ENCODE measurements at places on chromosomes 4 and X.

DNA sequence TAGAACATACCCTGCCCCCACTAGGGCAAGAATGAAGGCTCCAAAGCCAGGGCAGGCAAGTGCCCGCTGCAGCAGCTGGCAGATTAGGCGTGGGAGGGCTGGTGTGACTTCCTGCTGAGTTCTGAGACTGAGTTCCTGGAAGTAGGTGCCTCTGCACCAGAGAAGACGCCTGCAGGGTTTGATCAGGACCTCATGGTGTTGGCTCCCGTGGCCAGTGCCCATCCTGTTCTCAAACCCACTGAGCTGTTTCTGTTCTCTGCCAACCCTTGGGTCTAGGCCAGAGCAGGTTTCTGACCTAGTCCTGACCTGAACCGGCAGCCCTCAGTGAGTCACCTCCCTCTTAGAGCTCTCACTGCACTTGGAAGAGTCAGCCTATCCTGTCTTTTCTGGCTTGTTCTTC lies 220.7 kb downstream of the HS6ST2 start:
- no peak for DNase-seq

GRCh38 chrX:97602465-97603258 lies 719.0 kb downstream of the RPA4 start:
- no peak for DNase-seq

DNA sequence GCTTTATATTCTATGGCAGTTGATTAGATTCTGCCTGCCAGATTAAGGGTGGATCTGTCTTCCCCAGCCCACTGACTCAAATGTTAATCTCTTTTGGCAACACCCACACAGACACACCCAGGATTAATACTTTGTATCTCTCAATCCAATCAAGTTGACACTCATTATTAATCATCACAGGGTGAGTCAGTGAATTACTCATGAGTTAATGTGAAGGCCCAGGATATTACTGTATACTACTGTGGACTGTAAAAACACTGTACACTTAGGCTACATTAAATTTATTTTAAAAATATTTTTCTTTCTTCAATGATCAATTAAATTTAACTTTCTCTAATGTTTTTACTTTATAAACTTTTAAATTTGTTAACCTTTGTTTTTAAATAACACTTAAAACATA lies 87.7 kb downstream of the NAP1L3 start:
- DNase-seq, result no peak

DNA sequence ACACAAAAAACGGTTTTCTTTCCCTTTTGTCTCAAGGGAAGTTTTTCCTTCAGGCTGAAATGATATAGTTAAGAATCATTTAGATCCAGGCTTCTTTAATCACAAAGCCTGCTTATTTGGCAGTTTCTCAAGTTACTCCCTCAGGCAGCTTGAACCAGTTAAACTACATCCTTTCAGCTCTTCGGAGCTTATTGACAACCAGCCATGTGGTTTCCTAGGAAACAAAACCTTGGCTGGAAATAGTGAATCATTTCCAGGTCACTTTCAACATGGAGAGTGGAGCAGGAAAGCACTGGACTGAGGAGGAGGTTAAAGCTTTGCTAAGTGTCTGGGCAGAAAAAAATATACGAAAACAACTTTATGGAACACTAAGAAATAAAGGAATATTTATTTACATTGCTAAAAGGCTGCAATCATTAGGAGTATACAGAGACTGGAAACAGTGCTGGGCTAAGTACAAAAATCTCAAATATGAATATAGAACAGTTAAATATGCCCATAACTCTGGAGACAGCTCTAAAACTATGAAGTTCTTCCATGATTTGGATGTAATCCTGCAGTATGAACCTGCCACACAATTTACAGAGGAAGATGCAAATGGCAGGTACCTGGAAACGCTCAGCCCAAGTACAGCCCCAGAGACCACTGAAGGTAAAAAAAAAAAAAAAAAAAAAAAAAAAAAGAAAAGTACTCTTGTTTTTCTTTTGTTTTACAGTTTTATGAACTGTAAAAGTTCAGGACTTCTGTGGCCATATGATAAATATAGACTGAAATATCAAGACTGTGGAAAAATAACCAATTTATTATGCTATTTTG lies 23.2 kb upstream of the AASDH start:
- peak; percentile 98 for DNase-seq

- DNase-seq, result no peak
Measured at GRCh38 chr4:164997324-164997723, 19.9 kb upstream of the TRIM61 start.

DNA sequence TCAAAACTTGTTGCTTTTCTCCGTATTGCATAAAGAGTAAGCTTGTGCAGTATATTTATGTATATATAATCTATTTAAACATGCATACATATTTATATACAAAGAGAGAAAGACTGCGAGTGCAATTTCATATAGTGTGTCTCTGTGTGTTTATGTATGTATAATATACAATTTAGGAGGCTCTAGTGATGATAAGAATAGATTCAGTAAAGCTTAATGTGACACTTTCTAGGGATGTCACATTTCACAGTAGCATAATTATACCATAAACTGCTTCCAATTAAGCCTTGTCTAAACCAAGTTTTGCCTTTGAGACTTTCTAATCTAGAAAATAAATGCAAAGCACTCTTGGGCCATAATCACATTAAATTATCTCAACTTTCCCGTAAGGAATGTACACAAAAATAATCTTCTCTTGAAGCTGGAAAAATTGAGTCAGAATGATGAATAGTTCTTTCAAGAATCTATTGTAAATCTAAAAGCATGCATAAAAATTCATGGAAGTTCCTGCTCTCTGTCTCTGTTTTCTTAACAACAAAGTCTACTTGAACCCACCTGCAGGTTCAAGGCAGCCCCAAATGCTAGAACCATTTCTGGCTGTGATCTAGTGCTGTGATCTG lies 114.1 kb upstream of the NPY2R start:
- DNase-seq, result no peak

DNA sequence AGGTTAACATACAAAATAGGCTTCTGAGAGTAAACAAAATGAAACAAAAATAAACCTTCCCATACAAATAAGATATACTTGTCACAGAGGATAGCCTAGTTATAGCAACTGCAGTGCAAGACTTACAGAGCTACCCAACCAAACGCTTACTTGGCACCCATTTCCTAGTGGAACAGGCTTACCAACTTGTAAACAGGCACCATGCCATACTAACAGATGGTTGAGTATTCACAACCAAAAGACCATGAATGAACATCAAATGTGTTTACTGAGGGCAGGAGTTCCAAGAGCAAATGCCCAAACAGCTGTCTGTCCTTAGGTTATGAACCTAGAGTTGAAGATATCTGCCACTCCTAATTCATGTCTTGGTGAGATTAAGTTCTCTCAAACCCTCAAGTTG lies 2629.2 kb downstream of the PCDH7 start:
- DNase-seq, result no peak

- DNase-seq, result no peak
Measured at GRCh38 chr4:110619463-110620247, 3.2 kb downstream of the PITX2 start.

- DNase-seq, result no peak
Measured at GRCh38 chr4:108249397-108249796, 80.7 kb upstream of the LEF1 start.

- DNase-seq, result no peak
Measured at GRCh38 chrX:72040506-72040905, 91.2 kb downstream of the RTL5 start.

DNA sequence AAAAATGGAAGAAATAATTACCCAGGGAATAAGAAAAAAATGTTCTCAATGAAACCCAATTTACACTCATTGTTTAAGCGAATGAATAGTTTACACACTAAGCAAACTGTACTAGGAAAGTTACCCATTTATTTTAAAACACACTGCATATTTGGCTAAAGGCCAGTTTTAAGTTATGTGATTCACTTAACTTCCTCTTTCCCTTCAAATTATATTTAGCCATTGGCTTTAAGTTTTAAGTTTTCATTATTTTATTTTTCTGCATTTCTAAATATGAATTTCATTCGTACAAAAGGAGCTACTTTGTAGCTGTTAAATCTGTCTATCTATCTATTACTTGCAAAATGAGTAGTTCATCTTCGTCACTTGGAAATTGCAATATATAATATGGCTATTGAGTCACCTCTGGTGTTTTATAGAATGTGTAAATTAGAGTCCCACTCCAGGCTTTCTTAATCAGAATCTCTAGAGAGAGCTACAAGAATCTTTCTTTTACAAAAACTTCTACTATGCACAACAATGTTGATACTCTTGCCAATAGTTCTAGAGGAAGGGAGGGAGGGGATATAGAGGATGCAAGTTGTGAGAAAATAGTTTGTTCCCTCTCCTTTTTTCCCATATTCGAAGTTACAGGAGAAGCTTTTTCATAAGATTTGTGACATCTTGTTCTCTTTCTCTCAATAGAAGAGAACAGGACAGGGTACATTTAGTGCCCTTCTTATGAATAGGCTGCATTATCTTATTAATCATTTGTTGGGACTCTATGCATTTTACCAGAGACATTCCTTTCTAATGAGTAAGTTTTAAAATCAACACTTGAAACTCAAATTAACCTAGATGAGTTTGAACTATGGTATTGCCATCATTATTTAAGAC lies 41.8 kb downstream of the SULT1B1 start:
- no peak for DNase-seq

GRCh38 chr4:110998320-110998719 lies 375.4 kb upstream of the PITX2 start:
- DNase-seq, result no peak

DNA sequence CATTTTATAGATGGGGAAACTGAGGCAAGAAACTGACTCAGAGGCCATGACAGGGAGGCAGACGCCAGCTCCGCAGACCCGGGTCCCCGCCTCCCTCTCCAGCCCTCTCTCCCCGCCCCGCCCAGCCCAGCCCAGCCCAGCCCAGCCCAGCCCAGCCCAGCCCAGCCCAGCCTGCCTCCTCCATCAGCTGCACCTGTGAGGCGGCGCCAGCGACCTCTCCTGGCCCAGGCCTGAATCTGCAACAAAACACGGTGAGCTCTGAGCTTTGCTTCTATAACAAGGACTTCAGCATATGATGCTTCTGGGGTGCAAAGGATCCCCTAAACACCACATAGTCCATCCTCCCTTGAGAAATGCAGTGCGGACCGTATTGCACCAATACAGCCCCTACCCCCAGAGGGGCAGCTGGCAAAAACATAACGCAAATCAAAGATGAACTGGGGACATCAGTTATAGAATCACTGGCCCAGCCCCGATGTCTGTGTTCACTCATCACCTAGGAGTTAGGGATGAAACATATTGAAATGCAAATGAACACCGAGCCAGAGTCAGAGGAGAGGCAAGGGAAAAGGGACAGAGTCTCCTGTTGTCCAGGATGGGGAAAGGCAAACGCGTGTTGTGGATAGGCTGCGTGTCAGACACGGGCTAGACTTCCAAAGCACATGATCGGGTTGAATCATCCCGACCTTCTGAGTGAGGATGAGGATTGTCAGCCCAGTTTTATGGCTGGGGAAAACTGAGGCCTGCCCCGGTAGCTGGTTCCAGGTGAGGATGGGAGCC lies 216.1 kb upstream of the PSAPL1 start:
- no peak for DNase-seq

GRCh38 chr4:98516441-98517217 lies 141.8 kb downstream of the TSPAN5 start:
- peak; percentile 54 for DNase-seq

DNA sequence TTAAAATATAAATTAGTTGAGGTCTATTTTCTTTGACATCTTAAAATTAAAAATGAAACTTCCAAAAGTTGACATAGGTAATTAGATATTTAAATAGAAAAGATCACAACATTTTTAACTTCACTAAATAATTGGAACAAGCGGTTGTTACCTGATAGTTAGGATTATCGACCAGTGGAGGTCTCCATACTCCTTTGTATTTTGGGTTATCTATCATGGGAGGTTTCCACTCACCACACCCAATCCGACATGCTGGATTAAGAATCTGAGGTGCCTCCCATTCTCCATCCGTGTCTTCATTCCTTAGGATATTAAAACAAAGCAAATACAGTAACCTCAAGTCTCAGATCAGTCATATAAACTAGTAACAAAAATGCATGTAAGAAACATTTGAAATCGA lies 22.2 kb downstream of the SCOC start:
- DNase-seq, result no peak

- no peak for DNase-seq
Measured at GRCh38 chrX:41616935-41617334, 71.8 kb upstream of the GPR34 start.

- DNase-seq, result peak; percentile 12
Measured at GRCh38 chr4:152458801-152459302, 77.0 kb downstream of the FBXW7 start.

DNA sequence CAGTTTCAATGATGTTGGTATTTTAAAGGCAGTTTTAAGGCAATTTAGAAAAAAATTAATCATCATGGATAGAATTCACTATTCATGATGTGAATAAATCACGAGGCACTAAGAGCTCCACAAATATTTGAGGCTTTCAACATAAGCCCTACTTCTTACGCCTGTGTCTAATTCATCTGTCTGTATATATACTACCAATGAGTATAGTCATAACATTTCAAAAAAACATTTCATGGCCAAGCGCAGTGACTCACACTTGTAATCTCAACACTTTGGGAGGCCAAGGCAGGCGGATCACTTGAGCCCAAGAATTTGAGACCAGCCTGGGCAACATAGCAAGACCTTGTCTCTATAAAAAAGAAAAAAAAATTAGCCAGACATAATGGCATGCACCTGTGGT lies 56.5 kb downstream of the FBXL5 start:
- DNase-seq, result no peak

GRCh38 chr4:107736037-107736436 lies 16.0 kb upstream of the PAPSS1 start:
- no peak for DNase-seq

- peak; percentile 82 for DNase-seq
Measured at GRCh38 chrX:119698845-119699244, 5.9 kb upstream of the SEPTIN6 start.

DNA sequence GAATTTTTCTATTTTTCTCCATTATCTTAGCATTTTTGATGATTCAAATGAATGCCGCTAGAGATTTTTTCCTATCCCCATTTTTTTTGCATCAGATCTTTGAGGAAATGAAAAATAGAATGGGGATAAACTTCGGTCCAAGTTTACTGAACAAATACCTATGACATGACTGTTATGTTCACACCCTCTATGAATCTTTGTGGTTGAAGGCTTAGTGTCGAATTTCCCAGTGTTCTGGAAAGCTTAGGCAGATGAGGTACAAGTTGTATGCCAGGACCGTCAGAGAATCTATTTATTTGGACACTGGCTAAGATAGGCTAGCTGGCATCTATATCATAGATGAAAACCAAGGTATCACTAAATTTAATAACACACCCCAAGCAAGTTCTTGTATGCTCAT lies 123.4 kb downstream of the SPCS3 start:
- peak; percentile 91 for DNase-seq

GRCh38 chr4:109390115-109390768 lies 43.4 kb upstream of the SEC24B start:
- no peak for DNase-seq

GRCh38 chr4:38482696-38483095 lies 181.3 kb upstream of the KLF3 start:
- no peak for DNase-seq
